ENCODE measurements at places on chromosomes 5 and 9.

- DNase-seq, result no peak
These were observed 52.4 kb downstream of the MELK start for GRCh38 chr9:36625006-36625615.

GRCh38 chr5:32520356-32520755, 65.0 kb upstream of the SUB1 start:
- DNase-seq, result no peak

- no peak for DNase-seq
These were observed 166.5 kb downstream of the RMI1 start for GRCh38 chr9:84146893-84147710.

GRCh38 chr5:9554122-9554521, 8.2 kb upstream of the SEMA5A start:
- DNase-seq, result no peak

Measured in activated CD8-positive, alpha-beta memory T cell treated with anti-CD3 and anti-CD28 coated beads, Interleukin-2, amount 50 U/mL, for 4 hours (primary cell).